ENCODE measurements at places on chromosomes 7 and 10. TPM values are rescaled to one million over a fixed set of nuclear protein-coding genes. Genes with fewer than 3 reads are reported as not detected.
A peak's percentile ranks its signal among the peaks of the same experiment; 100 is the strongest.

LHFPL3 gene
- not detected for total RNA-seq

WASHC2A gene
- 51.3 TPM for total RNA-seq

NPY4R2 gene
- not detected for total RNA-seq

ACADSB gene
- 59.9 TPM for total RNA-seq

PRRT4 gene
- not detected for total RNA-seq

CALCR gene
- 17.1 TPM for total RNA-seq

- no peak for DNase-seq
Observed at GRCh38 chr10:110765513-110766319, 106.0 kb upstream of the PDCD4 start.

GRCh38 chr10:33963729-33964128 lies 629.3 kb upstream of the NRP1 start:
- no peak for DNase-seq

DNA sequence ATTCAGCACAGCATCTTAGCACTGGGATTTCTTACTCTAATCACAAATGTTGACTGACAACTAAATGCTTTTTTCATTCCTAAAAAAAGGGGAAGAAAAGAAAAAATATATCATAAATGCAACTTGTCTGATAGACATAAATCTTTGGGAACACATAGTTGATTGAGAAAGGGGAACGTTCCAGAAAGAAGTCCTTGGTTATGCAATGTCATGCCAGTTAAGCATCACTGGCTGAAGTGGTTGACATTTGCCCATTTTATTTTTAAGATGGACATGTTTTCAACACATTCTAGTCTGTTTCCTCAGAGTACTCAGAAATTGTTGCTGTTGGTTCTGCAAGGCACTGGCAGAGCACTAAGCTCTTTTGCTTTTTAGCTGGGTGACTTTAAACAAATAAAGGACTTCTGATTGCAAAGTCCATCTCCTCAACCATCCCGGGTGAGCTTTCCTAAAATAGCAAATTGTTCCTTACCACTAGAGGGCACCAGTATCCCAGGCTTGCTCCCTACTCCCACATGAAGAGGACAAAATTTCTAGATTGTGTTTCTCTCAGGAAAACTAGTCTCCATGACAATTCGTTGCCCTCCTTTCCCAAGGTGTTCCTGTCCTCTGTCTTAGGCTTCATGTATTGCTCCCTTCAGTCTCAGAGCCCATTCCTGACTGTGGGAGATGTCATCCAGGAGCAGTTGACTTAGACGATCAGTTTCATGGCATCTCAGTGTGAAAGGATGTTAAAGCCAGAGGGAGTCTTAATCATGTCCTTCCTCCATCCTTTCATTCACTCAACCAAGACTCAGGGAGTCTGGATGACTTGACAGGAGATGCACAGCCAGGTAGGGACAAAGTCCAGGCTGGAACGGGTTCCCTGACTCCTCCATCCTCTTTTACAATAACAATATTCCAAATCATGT lies 23.9 kb downstream of the OPALIN start:
- DNase-seq, result peak; percentile 79

DNA sequence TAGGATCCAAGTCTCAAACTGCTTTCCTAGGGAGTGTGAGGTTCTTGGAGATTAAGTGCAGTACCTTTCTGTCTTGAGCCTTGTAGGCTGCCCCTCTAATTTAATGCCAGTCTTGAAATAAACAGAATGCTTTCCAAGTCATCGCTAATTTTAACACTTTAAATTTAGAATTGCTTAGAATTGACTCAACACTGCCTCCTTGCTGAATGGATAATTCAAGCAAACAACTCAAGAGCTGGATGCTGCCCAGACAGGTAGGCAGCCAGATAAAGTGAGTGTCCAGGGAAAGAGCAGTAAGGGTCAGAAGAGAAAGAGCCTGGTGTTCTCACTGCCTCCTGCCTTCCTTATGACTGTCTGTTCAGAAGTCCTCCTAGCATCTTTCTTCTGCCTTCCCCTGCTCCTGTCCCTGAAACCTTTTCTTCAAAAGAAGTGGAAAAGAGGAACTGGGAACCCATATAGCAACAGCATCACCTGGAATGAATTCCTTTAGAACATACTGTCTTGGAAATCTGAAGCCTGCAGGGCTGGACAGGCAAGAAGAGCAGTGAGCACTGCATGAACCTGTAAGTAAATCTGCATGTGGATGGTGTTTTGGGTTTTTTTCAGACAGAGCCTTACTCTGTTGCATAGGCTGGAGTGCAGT lies 3.1 kb upstream of the GOT1 start:
- DNase-seq, result no peak

- DNase-seq, result no peak
Observed at GRCh38 chr10:120609006-120609405, 152.0 kb downstream of the PLPP4 start.

DNA sequence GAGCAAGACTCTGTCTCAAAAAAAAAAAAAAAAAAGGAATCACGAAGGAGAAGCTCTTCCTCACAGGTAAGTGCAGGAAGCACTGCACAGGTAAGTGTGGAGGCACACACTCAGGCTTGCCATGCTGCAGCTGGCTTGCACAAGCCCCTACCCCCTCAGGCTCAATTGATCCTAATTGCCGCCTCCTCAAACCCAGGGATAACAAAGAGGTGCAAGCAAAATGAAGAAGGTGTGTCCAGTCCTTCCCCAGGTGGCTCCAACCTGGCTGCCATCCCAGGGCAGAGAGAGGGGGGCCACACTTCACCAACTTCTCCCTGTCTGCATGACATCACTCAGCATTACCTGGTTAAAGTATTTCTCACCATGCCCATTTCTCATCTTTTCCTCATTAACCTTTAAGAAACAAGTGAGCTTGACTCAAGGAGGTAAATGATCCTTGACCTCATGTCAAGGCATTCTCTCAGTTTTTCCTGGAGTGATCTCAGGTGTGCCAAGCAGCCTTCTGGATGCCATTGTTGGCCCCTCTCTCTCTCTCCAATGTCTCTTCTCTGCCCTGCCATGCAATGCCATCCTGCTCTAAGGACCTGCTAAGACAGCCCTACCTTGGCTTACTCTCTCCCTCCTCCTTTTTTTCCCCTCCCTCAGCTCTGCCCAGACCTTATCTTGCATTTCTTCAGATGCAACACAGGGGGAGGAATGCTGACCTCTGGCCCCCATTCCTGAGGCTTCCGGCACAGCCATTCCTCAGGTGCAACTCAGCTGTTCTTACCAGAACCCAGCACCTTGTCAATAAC lies 13.0 kb upstream of the TRPV6 start:
- peak; percentile 39 for DNase-seq

DNA sequence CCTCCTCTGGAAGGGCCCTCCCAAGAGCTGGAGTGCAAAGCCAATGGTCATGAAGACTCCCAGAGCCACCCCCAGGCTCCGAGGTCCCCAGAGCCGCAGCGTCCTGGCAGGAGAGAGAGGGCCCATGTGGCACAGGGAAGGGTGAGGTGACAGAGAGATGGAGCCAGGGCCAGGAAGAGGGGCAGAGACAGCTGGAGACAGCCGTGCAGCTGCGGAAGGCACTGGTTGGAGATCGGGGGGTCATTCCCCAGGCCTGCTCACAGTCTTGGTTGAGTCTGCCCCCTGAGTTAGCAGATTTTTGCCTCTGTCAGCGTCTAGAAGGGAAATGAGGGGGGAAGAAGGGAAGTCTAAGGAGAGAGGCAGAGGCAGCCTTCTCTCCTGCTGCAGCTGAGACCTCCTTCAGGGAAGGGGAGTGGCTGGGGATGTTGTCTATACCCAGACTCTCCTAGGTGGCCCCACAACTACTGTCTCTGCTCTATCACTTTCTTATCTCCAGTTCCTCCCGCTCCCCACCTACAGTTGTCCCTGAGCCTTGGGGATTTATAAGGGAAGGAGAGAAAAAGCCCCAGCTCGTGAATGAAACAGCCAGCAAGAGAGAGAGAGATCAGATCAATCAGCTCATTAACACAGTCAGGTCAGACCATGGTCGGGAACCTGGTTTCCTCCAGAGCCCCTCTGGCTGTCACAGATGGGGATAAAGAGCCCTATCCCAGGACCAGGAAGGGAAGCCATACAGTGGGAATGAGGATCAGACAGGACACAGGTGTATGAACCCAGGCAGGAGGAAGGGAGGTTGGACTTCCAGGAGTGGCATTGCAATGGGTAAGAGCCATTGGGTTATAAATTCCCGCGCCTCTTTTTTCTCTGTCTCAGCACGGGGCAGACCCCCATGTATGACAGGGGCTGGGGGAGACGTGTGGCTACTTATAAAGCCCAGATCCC lies 1.2 kb downstream of the GAL3ST4 start:
- peak; percentile 61 for DNase-seq

GRCh38 chr7:83040484-83040883 lies 122.2 kb downstream of the PCLO start:
- DNase-seq, result no peak

DNA sequence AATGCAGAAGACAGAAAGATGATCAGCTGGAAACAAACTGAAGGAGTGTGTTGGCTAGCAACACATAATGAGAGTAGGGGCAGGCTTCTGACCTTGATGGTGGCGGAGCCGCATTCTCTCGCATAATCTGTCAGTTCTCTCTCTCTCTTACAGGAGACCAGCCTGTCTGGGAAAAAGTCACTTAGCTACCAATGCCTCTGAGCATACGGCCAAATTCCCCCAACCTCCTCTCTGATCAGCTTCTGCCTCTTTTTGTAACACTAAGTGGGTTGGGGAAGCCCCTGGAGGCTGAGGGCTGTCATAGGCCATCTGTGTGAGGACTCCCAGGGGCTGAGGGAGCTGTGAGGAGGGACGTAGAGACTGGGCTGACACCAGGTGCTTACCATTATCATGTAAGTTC lies 104.6 kb downstream of the HIPK2 start:
- peak; percentile 76 for DNase-seq

DNA sequence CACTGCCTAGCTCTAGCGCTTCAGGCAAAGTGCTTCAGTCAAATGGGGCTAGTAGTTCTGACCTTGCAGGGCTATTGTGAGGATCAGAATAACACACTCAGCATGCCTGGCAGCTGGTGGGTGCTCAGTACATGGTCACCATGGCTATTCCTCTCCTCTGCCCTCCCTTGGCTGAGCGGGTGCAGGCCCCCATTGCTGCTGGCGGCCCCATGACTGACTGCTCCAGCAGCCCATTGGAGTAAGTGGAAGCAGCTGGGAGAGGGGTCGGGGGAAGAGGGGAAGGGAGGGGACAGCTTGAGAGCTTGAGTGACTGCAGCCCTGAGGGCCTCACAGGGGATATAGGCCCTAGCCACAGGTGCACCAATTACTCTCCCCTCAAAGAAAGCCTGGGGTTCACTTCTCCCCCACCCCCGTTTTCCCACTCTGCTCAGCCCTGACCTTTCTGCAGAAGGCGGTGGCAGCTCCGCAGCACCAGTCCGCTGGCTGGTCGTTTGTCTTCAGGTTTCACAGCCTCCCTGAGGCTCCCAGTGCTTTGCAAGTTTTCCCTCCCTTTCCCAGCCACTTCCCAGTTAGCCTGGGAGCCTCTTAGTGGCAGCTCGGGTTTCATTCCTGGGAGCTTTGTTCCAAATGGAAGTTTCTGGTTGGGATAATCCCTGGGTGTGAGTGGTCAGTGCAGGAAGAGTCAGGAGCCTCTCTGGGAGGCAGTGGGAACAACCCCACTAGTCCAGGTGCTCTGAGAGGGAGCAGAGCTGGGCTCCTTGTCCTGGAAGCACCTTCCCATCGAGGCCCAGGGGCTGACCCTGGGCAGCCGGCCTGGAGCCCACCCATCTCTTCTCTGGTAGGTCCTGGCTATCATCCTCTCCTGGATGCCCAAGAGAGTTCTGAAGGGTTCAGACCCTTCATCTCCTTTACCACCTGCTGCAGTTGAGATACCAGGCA lies 16.3 kb downstream of the FGF8 start:
- peak; percentile 83 for DNase-seq

DNA sequence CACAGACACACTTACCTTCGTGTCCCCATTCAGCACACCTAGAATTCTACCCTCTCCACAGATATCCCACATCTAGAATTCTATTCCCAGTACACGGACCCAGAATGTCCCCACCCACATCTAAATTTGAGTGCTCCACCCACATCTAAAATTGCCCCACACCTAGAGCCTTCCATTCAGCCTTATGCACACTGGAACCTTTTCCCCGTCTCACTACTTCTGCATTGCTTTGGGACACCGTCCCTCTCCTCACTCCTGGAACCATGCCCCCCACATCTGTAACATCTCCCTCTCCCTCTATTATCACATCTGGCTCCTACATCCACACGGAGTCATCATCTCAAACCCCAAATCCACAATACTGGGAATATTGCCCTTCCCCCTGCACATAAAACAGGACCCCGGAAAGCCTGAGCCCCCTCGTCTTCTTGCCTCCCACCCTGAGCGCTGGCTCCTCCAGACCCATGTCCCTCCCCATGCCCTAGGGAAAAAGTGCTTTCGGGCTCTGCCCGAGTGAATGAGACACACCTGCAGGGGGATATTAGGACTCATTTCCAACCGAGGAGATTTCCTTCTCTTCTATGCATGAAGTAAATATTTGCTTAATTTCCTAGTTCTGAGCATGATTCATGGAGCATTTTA lies 125.8 kb upstream of the UNC5B start:
- peak; percentile 7 for DNase-seq

DNA sequence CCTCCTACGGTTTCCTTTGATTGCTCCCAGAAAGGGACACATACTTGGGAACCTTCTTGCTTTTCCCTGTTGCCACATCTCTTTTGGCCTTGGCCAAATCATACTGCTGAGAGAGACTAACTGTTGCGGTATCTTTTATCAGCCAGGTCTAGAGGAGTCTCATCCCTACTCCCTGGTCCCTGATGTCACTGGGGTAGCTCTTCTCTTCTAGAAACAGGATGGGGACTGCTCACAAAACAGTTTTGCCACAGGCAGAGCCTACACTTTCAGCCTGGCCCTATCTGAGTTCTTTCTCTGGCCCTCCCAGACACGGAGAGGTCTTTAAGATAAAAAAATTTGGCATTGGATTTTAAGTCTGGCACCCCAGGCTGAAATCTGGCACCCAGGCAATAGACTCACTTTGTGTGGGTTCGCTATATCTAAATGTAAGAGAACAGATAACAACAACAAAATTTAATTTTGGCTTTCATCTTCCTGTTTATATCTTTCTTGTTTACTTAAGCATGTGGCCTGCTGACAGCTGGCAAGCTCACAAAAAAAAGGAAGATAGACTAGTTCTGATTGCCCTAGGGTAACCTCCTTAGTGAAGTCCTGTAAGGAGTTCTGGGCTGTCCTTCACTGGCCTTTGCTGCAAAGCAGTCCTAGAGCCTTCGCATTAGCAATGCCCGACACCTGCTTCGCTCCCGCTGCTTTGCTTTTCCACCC lies 228.3 kb upstream of the NPVF start:
- DNase-seq, result peak; percentile 66

DNA sequence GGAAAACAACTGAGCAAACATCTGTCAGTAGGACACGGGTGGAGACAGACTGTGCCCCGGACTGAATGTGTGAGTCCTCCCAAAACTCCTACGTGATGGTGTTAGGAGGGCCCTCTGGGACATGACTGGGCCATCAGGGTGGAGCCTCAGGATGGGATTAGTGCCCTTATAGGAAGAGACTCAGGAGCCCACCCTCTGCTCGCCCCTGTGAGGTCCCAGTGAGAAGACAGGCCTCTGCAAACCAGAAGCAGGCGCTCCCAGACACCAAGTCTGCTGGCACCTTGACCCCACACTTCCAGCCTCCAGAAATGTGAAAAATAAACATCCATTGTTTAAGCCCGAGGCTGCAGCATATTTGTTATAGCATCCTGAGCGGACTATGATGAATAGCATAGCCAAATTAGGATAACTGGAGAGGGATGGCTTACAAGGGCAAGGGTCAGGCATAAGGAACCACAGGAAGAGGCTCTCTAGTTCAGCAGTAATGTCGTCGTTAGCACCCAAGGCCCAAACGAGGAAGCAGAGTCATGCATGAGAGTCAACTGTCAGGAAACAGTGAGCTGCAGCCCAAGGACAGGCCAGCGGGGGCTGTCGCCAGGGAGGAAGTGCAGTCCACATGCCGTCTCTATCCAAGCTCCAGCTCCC lies 50.6 kb downstream of the PTPRN2 start:
- peak; percentile 58 for DNase-seq

All from endodermal cell (in vitro differentiated cells).